Ecto neural progenitor cell (in vitro differentiated cells): ENCODE measurements at places on chromosomes 3 and 15.

DNA sequence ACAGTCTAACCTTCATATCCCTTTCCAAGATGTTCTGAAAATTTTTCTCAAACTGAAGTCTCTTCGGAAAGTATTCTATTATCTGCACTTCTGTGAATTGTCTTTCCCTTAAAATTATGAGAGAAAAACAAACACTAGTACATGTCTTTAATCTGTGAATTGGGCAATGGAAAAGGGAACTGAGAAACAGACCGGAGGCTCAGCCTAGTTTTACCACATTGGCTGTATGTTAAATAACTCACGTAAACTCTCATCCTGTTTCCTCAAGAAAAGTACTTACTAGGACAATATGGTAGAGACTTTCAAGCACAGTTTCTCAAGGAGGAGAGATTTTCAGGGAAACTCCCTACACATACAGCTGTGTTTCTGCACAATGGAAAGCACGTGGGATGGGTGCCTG lies 982.2 kb upstream of the SEMA6D start:
- no peak for DNase-seq

DNA sequence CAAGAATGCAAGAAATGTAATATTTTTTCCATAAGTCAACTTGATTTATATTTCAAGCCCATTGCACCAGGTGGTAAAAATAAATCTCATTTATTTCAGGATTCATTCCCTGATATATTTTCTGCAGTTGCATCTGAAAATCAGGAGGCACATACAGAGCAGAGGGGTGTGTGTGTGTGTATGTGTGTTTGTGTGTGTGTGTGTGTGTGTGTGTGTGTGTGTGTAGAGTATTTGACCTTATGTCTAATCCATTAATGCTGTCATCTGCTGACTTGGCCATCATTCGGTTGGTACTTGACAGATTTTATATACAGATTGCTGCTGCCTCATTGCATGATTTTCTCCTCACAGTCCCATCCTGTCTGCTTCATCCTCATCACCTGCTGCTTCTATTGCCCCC lies 118.5 kb downstream of the SERPINI1 start:
- DNase-seq = no peak

- DNase-seq = no peak
Observed at GRCh38 chr15:89732451-89733172, 18.4 kb downstream of the MESP1 start.

DNA sequence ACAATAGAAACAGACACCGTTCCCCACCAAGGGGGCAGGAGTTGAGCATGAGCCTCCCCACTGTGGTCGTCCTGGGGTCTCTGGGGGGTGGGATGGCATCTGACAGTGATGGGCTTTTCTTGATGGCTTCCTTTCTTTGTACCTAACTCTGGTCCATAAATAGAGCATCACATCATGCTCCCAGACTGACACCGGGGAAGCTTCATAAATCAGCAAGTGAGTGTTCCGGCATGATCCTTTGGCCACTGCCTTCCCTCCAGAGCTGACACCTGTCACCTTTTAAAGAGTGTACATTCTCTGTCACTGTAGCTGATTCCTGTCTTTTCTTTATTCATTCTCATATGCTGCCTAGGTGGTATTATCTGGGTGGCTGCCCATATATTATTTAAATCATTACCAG lies 129.9 kb downstream of the ROBO2 start:
- no peak for DNase-seq

- DNase-seq = no peak
Observed at GRCh38 chr3:159877924-159878323, 110.7 kb upstream of the IL12A start.

- no peak for DNase-seq
Observed at GRCh38 chr3:112132975-112133448, at the start of gene GCSAM. GCSAM (minus strand) TSS chr3:112133248; CDS start chr3:112133120, 128 bp downstream.

GRCh38 chr3:128936341-128936740 lies 56.9 kb downstream of the ACAD9 start:
- DNase-seq = no peak
